ENCODE measurements at places on chromosomes 5 and 9.

DNA sequence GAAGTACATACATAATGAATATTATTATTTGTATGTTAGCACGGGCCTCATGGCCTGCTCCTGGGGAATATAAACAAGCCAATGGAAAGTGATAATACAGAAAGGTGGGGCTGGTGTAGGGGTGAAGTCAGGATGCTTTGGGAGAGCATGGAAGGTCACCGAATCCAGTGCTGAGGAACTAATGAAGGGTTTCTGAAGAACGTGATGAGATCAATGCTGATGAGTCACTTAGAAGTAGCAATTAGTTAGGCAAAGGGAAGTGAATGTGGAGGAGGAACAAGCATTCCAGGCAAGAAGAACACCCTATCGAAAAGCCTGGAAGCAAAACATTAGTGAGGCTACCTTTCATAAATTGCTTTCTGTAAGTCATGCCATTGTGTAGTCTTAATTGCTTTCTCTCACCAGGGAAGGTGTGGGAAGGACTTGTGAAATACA, 2.1 kb downstream of the ANXA1 start:
- DNase-seq = peak; percentile 75

DNA sequence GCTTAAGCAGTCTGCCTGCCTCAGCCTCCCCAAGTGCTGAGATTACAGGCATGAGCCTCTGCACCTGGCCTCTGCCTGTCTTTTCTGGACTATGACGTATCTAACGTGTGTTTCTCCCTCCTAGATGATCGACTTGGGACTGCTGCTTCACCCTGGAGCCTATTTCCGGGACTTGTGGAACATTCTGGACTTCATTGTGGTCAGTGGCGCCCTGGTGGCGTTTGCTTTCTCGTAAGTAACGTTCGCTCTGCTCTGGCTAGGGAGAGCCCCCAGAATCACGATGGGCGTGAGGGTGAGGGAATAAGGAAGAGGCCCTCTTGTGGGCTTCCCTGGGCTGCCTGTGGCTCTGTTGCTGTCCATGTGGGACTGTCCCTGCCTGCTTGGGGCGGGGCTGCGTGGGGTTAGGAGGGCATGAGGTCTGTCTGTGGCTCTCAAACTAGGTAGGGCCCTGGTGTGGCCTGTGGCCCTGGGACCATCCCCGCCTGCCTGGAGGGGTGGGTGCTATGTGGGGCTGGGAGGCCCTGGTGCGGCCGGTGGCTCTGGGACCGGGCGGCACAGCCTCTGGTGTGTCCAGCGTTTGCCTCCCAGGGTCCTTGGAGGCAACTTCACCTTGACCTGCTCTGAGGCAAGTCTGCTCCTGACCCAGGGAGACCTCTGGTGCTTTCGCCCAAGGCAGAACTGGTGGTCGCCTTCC, 171.7 kb downstream of the CACNA1B start:
- DNase-seq = no peak

GRCh38 chr5:153974131-153974812, 64.4 kb downstream of the FAM114A2 start:
- no peak for DNase-seq

DNA sequence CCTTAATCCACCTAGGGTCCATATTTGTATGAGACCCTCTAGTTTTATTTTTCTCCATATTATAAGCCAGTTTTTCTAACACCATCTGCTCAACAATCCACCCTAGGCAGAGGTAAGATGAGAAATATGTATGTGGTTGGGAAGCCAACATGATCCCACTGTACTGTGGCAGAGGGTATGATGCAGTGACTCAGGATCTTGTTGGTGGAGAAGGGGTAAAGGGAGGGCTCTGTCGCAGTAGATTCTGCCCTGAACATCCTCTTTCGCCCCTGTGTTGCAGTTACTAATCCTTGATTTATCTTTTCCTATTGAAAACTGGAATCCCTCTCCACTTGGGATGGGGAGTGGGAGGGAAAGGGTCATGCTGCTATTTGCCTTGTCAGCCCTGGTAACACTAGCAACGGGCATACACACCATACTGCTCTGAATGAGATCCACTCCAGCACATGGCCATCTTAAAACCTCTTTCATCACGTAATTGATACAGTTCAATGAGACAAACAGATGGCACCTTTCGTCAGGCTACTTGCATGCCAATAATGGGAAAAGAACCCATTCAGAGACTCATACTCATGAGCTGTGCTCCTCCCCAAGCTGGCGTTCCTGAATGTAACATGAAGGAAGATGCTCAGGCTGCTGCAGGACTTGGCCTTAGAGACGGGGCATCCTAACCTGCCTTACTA, 63.0 kb downstream of the ADAMTS12 start:
- DNase-seq = peak; percentile 35

- DNase-seq = no peak
These were observed 46.0 kb downstream of the AHRR start for GRCh38 chr5:367358-368130.

DNA sequence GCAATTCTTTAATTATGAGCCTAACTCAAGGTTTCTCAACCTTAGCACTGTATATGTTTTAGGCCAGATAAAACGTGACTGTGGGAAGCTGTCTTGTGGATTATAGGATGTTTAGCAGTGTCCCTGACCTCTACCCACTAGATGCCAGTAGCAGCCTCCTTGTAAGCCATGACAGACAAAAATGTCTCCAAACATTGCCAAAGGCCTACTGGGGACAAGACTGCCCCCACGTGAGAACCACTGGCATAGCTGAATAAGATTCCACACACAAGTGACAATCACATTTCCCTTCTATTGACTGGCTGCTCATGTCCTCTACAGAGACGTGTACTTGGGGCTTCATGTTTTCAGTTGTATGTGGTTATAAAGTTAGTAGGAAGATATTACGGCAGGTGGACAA, 55.4 kb downstream of the GOLM1 start:
- no peak for DNase-seq

DNA sequence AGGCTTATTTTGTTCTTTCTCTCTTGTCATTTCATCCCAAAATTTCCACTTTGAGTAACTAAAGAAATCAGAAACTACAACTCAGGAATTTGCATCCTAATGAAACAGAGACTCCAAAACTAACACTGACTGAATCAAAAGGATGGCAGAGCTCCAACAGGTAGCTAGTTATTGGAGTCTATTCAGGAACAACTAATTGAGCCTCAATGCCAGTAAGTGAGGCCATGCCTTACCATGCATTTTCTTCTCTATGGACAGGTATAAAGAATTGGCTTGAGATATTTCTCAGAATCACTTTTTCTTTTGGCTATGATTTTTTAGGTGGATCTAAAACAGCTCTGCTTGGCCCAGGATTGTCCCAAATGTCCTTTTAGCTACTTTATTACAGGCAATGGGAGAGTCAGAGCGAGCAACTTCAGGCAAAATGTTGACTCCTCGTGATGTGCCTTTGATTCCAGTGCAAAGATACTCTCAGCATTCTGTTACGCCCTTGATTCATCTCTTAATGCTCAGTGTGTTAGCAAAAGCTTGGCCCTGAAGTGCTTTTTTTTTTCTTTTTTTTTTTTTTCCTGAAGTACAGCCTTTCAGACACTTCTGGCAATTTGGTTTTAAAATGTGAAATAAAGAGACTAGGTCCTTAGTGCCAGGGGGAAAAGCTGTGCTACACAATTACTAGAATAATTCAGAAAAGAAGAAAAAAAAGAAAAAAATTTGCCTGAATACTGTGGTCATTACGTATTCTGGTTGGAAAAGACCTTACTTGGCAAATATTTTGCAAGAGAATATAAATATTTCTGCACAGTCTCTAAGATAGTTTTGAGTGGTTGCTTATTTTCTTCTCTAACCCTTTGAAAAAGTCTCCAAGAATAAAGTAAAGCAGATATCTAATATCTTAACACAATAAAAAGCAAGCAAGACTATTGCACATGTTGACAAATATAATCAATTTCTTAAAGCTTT, 423.7 kb downstream of the ANXA1 start:
- DNase-seq = no peak

DNA sequence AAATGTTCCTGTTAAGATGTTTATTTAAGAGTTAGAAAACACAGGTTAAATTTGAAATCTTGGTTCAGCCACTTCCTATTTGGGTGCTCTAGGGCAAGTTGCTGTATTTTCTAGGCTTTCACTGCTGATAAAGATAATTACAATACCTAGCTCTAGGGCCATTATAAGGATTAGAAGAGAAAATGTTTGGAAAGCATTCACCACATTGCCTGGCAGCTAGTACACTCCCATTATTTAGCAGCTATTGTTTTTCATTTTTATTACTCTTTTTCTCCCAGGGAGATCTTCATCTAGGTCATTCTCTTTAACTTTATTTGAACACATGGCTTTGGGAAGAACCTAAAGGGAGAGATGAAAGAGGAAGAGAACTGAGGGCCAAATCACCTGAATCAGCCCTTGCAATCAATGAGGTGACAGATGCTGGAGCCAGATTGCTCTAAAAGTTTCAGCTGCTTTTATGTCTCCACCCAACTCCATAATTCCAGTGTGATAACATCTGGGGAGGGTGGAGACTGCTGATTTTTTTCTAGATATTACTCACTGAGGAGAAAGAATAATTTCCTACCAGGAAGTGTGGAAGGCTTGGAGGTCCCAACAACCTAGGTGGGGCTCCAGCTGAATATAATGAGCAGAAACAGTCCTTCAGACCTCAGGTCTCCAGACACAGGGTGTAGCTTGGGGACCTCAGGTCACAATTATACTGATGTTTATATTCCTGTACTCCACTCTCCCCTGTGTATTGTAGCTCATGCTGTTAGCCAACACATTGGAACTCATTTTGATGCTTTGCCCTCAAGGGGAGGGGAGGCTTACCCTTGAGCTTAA, 640.0 kb downstream of the RAB3C start:
- no peak for DNase-seq

DNA sequence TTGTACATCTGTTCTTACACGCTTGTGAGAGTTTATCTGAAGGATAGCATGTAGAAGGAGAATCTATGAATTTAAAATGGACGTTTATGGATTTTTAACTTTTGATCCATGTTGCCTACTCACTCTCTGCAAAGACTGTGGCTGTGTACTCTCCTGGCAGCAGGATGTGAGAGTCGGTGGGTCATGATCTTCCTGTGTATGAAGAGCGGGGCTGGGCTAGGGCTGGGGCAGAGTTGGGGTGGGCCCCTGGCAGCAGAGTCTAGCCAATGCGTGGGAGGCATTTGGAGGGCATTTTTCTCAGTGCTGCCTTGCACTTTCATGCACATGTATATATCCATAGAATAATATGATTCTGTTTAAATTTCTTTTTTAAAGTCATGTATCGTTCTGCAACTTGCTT, 24.0 kb upstream of the DAB2IP start:
- peak; percentile 0 for DNase-seq
